ENCODE measurements at places on chromosomes 7 and 10.
A peak's percentile ranks its signal among the peaks of the same experiment; 100 is the strongest.

GRCh38 chr7:116235380-116235779 lies 25.0 kb downstream of the TES start:
- DNase-seq, result no peak

- DNase-seq, result no peak
These were observed 9.8 kb upstream of the AGK start for GRCh38 chr7:141541375-141541774.

DNA sequence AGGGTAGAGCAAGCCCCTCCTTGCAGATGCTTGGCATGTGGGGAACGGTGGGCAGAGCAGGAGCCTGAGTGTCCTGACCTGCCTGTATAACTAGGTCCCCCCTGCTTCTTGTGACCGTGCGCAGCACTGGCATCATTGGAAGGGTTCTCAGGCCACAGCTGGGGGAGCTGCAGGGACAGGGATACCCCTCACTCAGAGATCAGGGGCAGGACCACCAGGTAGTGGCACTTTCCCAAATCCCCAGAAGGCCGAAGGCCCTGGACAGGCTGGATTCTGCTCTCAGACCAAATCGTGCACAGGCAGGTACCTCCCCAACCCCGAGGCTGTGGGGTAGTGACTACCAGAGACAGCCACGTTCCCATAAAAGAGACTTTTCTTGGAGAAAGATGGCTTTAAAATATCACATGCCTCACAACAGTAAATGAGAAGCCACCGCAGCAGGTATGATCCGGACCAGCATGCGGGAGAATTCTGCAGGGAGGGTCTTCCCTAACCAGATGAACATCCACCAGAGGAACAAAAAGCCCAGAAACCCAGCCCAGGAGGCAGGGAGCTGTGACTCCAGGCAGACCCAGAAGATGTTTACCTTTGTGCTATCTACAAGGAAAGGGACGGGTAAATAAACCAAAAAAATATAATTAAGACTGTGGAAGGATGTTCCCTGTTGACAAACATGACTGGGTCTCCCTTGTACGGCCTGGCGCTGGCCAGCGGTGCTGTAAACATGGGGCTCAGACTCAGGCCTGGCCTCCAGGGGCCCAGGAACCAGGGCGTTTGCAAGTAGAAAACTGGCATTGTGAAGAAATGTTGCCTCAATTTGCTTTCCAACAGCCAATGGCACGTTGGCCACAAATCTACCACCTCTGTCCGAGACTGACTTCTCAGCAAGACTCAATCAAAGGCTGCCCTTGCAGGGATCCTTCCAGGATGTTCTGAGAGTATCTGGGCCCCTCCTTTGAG lies 180.0 kb downstream of the TNS3 start:
- no peak for DNase-seq

- no peak for DNase-seq
These were observed 93.0 kb downstream of the EXOC4 start for GRCh38 chr7:133345690-133346421.

DNA sequence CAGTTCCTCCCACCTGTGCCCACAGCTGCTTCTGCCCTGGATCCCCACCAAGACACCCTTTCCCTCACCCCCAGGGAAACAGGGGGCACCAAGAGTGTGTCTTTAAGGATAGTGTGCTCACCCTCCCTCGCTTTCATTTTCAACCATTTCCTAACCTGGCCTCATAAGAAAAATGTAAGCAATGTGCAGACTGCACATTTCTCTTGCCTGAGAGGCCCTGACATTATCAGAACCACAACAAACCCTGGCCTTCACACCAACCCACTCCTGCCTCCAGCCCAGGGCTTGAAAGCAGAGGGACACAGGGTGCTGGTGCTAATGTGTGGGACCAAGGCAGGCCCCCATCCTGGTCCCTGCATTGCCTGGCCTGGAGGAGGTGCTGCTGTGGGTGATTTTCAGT lies 11.0 kb upstream of the IMPDH1 start:
- DNase-seq, result no peak

DNA sequence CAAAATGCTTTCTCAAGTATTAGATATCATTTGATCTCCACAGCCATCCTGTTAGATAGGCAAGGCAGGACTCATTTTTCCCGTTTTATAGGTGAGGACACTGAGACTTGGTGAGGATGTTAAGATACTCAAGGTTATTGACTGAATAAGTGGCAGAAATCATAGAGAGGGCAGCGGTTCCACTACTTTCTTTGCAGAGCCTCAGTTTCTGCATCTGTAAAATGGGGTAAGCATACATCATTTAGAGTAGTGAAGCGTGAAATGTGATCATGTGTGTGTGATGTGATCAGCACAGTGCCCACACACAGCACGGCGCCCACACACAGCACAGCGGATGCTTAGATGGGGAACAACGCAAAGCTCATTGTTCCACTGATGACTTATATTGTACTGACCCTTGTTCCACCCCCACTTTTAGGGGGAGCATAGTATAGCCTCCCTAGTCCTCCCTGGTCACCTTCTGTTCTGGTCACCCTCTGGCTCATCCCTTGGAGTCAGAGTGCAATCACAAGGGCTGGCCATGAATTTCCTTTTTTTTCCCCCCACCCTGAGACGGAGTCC lies 10.5 kb downstream of the UBTD1 start:
- no peak for DNase-seq

- no peak for DNase-seq
These were observed 1.0 kb downstream of the PFKP start for GRCh38 chr10:3068201-3068967.

- DNase-seq, result no peak
These were observed 20.8 kb downstream of the CCDC6 start for GRCh38 chr10:59885430-59886134.

DNA sequence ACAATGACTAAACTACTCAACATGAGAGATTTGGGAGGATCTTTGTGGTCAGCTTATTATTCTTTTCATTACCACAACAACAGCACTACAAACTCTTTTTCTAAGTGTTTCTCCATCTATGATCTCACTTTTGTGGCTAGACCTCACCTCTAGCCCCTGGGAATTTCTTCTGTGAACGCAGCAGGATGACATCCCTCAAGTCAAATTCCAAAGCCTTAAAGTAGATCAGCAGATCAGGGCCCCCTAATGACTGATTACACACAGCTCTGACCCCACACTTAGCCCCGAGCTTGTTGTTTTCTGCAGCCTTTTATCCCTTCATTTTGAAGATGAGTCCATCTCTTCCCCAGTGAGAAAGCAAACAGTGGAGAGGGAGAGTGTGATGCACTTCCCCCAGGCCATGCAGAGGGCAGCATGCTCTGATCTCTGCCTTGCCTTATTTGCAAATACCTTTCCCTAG lies 27.3 kb downstream of the TFAM start:
- peak; percentile 54 for DNase-seq

- no peak for DNase-seq
These were observed 57.9 kb downstream of the ZNF467 start for GRCh38 chr7:149715476-149715875.

DNA sequence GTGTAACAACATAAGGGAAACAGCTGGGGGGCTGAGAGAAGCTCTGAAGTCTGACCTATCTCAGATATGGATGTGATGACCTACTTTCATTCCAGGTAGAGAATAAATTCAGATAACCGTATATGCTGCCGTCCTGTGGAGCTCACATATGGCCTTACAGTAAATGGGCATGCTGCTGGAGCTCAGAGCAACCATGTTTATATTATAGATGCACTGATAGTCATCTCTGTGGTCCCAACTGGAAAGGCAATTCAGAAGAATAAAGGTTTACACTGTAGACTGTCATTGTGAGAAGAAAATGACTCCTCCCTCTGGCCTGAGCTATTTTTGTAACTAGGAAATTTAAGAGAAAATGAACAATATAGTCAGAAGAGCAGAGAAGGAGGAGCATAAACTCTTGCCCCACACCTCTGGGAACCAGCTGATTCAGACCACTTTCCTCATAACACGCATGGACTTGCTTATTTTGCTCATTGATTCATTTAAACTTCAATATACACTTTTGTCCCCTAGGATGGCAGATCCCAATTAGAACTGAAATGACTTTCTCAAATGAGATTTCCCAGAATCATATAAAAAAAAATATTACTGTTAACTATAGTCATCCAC lies 69.9 kb upstream of the NXPH1 start:
- no peak for DNase-seq

GRCh38 chr7:51070151-51070550 lies 246.5 kb downstream of the COBL start:
- peak; percentile 10 for DNase-seq

DNA sequence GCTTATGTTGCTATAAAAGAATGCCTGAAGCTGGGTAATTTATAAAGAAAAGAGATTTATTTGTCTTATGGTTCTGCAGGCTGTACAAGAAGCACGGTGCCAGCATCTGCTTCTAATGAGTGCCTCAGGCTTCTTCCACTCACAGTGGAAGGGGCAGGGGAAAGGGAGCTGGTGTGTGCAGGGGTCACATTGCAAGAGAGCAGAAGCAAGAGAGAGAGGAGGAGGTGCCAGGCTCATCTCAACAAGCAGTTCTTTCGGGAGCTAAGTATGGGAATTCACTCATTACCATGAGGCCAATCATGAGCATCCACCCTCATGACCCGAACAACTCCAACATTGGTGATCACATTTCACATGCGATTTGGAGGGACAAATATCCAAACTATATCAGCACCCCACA lies 17.2 kb upstream of the SLK start:
- no peak for DNase-seq

GRCh38 chr7:64619705-64620104 lies 46.2 kb upstream of the ZNF107 start:
- DNase-seq, result no peak

DNA sequence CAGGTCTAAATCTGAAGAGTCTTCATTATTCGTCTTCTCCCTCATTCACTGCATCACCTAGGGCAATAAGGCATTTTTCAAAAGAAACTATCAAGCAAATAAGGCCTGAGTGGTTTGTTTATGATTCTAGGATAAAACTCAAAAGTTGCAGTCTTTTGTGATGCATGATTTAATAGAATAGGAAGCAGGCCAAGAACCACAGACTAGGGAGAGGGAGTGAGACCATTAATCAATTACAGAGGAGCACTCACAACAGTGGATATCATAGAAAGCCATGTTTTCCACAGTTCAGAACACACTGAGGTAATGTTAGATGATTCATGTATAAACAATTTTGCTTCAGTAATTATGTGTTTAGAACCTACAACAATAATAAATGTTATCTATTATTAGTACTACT lies 87.8 kb upstream of the LRRTM3 start:
- peak; percentile 78 for DNase-seq

DNA sequence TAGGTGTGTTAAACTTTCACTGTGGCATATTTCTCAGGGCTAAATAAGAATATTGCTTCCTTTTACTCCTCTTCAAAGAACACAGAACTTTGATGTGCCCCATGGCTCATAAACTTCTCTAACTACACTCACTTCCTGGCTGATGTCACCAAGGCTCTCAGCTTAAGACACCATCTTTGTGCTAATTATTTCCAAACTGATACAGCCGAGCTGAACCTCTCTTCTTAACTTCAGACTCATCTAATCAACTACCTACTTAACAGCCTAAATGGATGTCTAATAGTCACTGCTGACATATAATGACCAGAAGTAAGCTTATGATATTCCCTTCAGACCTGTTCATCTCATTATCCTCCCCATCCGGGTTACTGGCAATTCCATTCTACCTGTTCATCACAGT lies 3.6 kb downstream of the C10orf67 start:
- no peak for DNase-seq

DNA sequence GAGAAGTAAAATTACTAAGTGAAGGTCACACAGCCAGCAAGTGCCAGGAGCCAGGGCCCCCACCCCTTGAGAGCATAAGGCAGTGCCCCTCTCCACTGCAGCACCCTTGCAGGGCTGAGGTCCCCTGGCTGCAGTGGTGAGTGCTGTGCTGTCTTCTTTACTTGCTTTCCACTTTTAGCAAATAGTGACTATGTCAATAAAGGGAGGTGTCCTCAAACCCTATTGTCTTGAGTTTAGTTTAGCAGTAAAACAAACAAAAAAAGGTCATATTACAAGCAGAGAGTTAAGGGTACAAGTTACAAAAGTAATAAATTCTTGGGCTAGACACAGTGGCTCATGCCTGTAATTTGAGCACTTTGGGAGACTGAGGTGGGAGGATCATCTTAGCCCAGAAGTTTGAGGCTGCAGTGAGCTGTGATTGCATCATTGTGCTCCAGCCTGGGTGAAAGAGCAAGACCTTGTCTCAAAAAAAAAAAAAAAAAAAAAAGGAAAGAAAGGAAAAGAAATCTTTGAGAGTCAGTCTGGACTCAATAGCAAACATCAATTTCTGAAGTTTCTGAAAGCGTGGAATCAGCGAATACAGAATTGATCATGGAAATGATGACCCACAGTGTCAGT lies 39.0 kb upstream of the KIF5B start:
- DNase-seq, result no peak

- DNase-seq, result no peak
These were observed 48.9 kb downstream of the FHIP2A start for GRCh38 chr10:114870486-114870885.

DNA sequence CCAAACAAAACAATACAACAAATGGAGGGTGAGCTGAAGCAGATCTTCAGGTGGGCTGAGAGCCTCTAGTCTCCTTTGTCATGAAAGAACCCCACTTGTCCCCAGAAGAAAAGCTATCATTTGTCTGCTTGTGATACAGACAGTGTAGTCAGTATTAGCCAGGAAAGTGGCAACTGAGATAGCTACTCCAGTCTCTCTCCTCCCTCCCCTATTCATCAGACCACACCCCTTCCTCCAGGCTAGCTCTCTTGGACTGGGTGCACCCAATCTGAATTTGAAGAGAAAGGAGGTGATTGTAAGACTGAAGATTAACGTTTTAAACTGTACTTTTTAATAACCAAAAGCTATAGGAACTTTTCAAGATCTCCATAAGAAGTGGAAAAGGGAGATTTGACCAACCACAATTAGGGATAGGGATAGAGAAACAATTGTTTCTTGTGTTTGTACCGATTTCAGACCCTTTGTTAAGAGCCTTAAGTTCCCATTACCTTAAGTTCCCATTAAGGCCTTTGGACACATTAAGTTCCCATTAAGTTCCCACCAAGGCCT lies 14.1 kb downstream of the BMPR1A start:
- DNase-seq, result no peak

DNA sequence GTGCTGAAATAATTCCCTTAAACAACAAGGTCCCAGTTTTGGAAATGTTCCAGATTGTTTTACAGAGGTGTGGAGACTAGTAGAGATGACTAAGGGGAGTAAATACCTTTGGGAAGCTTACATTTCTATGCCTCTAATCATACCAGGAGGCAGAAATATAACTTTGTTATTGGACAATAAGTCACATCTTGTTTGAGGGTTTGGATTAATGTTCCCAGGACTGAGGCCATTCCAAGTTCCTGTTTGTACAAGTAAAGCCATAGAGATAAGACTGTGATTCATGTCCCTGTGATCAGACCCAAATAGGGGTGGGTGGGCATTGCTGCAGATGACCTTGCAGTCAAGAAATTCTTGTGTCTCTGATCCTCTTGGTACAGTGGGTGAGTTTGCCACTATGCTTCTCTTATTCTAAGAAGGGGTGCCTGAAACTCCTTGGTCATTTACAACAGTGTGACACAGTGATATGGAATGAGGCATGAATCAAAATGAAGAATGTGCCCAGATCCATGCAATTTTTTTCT lies 508.3 kb downstream of the SORCS3 start:
- no peak for DNase-seq

Measured in fibroblast of skin of left biceps (primary cell).